HFFc6 (cell line): ENCODE measurements at places on chromosomes 2 and 18. TPM values are rescaled to one million over a fixed set of nuclear protein-coding genes. Genes with fewer than 3 reads are reported as not detected.
A peak's percentile ranks its signal among the peaks of the same experiment; 100 is the strongest.

The TMEFF2 gene
- 0.22 to 0.38 TPM in 2 of 3 replicates, not detected in the other for total RNA-seq

The VAMP8 gene
- total RNA-seq: 0.46 to 0.68 TPM in 2 of 3 replicates, not detected in the other

- no peaks in the 10 kb centered on the region for H3K27me3 ChIP-seq
- no peak for DNase-seq
- no peaks in the 10 kb centered on the region for H3K36me3 ChIP-seq
Measured at GRCh38 chr2:3960106-3960505, 256.7 kb downstream of the DCDC2C start.

DNA sequence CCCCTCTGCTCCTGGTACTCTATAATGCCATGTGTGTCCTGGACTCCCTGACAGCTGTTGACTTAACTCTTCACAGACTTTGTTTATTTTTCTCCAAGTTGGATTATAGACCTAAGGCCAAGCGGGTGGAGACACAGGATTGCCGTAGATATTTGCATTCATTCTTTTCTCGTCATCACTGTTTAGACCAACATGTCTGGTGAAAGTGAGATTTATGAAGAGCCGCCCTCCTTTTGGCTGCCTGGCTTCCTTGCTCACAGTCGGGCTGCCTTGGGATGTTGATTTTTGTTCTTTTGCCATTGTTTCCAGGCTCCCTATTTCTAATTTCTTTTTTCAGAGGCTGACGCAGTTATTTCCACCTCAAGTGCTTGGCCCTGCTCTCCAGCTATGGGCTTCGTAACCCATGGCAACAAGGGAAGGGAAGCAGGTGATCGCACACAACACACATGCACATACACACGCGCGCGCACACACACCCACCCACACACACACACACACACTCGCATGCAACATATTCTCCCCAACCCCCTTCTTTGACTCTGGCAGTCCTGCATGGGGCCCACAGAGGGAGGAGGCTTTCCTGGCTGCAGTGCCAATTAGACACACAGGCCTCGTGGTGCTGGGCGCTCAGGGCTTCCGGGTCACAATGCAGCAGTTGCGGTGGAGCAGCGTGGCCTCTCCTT, 296.5 kb downstream of the MTX2 start:
- peaks cover 6% of the 10 kb centered on the region; the same call in 1 of the 2 replicates for H3K27me3 ChIP-seq
- no peak for DNase-seq
- peaks cover 74% of the 10 kb centered on the region for H3K4me1 ChIP-seq
- H3K27ac ChIP-seq: peak overlapping the region; percentile 16; the same call in 1 of the 2 replicates
- H3K36me3 ChIP-seq: no peaks in the 10 kb centered on the region
